Bone marrow (tissue), 2 donors: ENCODE measurements at places on chromosomes 2 and 18.

- no peak for DNase-seq
Observed at GRCh38 chr2:77999376-77999775, 477.2 kb upstream of the LRRTM4 start.

DNA sequence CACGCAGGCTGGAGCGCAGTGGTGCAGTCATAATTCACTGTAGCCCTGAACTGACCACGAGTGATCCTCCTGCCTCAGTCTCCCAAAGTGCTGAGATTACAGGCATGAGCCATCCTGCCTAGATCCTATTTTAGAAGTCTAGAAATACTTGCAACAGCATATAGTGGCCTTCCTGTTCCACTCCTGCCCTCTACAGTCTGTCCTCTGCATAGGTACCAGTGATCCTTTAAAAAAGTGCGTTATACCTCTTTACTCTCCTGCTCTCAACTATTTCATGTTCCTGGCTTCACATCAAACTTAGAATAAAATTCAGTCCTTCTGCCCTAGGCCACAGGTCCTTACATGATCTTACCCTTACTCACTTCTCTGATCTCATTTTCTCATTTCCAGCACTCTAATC, 6.0 kb downstream of the COMMD1 start:
- DNase-seq = no peak

DNA sequence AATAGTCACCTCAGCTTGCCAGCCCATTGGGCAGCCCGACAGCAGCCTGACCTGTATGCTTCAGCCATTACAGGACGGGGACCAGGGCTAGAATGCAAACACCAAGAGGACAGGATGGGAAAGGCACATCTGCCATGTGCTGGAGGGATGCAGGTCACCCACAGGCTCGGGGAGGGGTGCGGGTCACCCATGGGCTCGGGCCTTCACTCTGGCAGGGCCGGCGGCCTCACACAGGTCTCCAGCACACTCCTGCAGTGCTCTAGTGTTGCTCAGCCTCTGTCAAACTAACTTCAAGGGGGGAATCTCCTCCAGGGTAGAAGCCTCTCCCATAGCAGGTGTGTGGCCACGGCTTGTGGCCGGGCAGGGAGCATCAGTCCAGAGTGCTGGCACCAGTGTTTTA, 222.5 kb downstream of the SEPTIN10 start:
- DNase-seq = no peak

GRCh38 chr2:113079131-113079530, 11.4 kb downstream of the IL1F10 start:
- no peak for DNase-seq

GRCh38 chr2:152432206-152432653, 97.3 kb downstream of the FMNL2 start:
- no peak for DNase-seq

DNA sequence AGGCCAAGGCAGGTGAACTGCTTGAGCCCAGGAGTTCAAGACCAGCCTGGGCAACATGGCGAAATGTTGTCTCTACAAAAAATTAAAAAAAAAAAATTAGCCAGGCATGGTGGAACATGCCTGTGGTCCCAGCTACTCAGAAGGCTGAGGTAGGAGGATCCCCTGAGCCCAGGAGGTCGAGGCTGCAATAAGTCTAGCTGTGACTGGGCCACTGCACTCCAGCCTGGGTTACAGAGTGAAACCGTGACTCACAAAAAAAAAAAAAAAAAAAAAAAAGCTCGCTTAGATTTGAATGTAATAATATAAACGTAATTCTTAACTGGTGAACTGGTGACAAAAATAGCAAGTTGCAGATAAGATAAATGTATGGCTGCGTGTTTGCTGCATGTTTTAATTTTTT, 56.5 kb downstream of the TFCP2L1 start:
- no peak for DNase-seq

DNA sequence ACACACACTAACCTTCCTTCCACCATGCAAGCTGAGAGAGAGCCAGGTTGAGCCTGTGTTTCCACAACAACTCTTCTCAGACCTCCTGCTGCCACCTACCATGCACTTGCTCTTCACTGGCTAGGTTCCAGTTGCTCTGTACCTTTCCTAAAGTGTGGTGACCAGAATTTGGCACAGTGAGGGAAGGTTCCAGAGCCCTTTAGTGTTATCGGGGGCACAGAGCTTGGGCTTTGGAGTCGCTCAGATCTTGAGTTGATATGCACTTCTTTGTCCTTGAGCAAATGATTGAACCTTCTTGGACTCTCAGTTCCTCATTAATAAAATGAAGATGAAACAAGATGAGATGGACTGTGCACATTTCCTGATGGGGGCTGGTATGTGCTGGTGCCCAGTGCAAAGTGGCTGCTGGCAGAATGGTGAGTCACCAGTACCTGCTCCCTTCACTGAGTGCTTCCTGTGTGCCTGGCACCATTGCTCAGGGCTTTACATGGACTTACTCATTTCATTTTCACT, 47.1 kb downstream of the NEDD4L start:
- no peak for DNase-seq
